Karpas-422 (cell line): ENCODE measurements at places on chromosomes 4 and X. TPM values are rescaled to one million over a fixed set of nuclear protein-coding genes. Genes with fewer than 3 reads are reported as not detected.

DNA sequence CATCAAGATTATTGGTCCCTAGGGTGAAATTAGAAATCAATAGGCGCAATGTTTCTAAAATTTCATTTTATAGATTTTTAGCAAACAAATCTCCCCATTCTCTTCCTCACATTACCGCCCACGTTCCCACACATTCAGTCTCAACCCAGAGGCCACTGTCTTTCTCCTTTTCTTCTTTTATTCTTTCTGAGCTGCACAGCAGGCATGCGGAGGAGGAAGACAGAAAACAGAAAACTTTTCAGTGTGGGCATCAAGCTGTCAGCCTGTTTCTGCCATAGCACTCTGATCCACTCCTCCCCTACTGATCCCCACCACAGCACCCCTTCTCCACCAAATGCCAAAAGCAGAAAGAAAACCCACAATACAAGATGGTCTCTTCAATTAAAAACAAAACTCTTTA is 94.8 kb upstream of the ADAMTS3 start:
- DNase-seq, result no peak

DNA sequence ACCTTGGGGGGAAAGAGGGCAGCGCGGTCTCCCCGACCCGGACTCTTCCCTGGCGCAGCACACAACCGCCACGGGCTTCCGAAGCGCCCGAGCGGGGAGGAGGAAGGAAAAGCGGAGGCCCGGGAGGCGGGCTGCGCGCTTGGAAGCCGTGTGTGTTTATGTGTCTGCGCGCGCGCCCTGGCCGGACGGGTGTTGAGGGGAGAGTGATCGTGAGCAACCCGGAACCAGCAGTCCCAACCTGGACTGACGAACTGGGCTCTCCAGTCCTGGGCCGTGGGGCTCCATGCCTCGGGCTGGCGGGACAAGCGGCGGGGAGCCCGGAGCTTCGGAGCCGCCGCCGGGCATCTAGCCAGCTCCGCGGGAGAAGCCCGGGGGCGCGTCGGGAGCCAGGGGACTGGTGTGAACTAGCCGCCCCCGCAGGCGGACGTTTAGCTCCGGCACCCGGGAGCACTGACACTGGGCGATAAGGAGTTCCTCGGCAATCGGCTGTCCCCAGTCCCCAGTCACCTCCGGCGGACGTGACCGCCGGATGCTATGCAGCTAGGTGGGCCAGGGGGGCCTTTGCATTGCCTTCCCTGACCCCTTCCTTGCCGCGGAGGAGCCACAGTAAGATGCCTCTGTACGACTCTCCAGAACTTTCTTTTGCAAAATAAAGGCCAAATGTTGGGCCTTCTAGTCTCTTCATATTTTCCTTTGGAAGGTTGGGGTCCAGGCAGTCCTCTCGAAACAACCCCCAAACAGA is 74.8 kb upstream of the BCOR start:
- no peak for DNase-seq

DNA sequence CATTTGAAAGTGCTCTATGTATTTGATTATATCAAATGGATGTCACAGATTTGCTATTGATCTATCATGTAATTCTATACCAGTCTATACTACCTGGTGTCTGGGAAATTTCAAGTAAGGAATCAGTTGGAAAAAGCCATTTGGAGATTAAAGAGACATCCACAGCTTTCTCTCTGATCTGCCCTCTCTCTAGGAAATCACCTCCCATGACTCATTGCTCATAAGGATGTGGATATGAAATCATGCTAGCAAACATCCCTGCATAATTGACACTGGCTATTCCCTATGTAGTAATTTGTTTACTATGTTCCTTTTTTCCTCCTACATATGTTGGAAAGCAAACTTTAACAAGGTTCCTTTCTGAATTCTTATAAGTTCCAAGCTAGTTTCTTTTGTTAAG is 94.3 kb downstream of the TEX13A start:
- no peak for DNase-seq

DNA sequence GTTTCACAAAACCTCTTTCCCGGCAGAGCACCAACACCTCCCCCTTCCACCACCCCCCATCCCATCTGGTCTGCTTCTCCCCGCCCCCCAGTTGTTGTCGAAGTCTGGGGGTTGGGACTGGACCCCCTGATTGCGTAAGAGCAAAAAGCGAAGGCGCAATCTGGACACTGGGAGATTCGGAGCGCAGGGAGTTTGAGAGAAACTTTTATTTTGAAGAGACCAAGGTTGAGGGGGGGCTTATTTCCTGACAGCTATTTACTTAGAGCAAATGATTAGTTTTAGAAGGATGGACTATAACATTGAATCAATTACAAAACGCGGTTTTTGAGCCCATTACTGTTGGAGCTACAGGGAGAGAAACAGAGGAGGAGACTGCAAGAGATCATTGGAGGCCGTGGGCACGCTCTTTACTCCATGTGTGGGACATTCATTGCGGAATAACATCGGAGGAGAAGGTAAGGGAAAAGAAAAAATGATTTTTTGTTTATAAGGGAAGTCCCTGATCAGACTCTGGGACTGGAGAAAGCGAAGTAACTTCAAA is at the start of gene PDGFRA:
TSS of gene PDGFRA (plus strand) at position 333 of the 541 bp plus-strand sequence. CDS start 29,476 bp downstream, outside the sequence.
- DNase-seq, result no peak

DNA sequence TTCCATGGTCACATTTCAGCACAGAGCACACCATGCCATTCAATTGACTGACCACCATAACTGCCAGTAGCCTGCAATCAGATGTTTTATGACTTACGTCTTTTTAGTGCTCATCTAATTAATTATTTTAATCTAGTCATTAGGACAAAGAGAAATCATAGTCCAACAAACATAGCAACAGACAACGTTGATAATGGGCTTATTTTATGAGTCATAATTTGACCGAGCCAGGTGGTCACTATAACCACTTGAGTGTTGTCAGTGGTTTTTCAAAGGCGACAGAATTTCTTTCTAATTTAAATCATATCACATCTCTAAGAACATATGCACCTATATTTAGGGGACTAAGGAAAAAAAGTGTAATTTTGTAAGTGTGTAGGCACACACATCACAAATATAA is 1.9 kb downstream of the SEC24D start:
- no peak for DNase-seq

GPR34 gene
- total RNA-seq, result not detected in 2 replicates

STARD8 gene
- total RNA-seq, result 0.36 TPM in 1 of 2 replicates, not detected in the other

RXFP1 gene
- total RNA-seq, result not detected in 2 replicates

CDS1 gene
- not detected in 2 replicates for total RNA-seq

AASDH gene
- 13.3 and 42.2 TPM in 2 replicates for total RNA-seq
